ENCODE measurements at places on chromosomes 1 and 21. TPM values are rescaled to one million over a fixed set of nuclear protein-coding genes. Genes with fewer than 3 reads are reported as not detected.
A peak's percentile ranks its signal among the peaks of the same experiment; 100 is the strongest.

DNA sequence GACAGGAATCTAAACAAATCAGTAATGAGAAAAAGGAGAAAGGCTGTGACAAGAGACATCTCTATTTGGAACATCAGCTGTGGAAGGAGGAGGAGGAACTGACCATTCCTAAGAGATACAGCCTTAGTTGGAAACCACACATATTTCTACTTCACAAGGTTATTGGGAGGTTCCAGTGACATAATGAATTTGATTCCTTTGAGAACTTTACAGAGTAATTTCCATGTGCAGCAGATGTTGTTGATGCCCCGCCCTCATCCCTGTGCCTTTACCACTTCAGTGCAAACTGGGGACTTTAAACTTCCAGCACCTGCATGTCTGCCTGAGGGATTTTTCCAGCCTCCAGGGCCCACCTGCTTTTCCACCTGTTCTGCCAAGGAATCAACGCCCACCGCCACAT is 9.3 kb upstream of the ST6GALNAC5 start:
- DNase-seq, result no peak
- no peaks in the 10 kb centered on the region for H3K27me3 ChIP-seq
- H3K36me3 ChIP-seq, result no peaks in the 10 kb centered on the region
- no peak overlapping the region for H3K4me3 ChIP-seq

- H3K27ac ChIP-seq, result no peak overlapping the region
- no peaks in the 10 kb centered on the region for H3K36me3 ChIP-seq
- DNase-seq, result no peak
- H3K4me3 ChIP-seq, result no peak overlapping the region
Observed at GRCh38 chr21:18759267-18759666, 355.7 kb upstream of the TMPRSS15 start.

GRCh38 chr1:2977886-2978611 is 43.2 kb upstream of the ACTRT2 start:
- no peaks in the 10 kb centered on the region for H3K27me3 ChIP-seq
- no peaks in the 10 kb centered on the region for H3K4me1 ChIP-seq
- no peak for DNase-seq
- no peak overlapping the region for H3K27ac ChIP-seq

DNA sequence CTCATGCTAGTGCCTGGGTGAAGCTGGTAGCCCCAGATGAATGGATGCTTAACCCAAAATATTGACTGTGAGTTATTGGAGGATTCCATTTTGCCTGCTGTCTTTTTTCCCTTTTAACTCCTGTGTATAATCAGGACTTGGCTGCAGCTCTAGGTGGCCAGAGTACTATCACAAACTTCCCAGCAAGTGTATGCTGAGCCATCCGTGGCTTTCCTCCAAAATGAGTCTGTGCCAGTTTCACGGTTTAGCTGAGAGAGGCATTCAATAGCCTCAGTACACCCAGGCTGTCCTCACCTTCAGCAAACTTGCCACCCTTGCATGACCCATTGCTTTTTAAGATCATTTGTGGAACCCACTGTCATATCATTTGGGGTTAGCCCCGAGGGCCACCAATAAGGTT is 5.3 kb upstream of the DPT start:
- no peak for DNase-seq
- no peaks in the 10 kb centered on the region for H3K36me3 ChIP-seq
- H3K27ac ChIP-seq, result no peak overlapping the region
- H3K4me1 ChIP-seq, result peaks cover 15% of the 10 kb centered on the region
- H3K4me3 ChIP-seq, result no peak overlapping the region

DNA sequence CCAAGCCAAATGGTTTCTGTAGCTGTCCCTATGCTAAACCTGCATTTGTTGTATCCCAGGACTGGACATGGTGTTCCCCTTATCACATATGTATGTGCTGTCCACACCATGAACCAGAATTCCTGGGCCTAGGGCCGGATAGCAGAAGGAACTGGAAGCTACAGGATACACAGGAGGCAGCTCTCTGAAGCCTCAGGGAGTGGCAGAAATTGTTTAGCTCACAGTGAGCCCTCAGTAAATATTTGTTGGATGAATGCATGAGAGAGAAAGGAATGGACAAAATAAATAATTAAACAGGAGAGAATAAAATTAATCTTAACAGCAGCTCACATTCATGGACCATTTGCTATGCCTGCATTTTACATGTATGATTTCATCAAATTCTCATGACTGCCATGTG is 2.1 kb downstream of the NIPAL3 start:
- peaks cover 3% of the 10 kb centered on the region for H3K36me3 ChIP-seq
- peaks cover 3% of the 10 kb centered on the region for H3K4me1 ChIP-seq
- no peaks in the 10 kb centered on the region for H3K27me3 ChIP-seq
- no peak overlapping the region for H3K27ac ChIP-seq

GRCh38 chr1:55836086-55836485 is 620.9 kb upstream of the USP24 start:
- H3K4me3 ChIP-seq, result no peak overlapping the region
- no peaks in the 10 kb centered on the region for H3K4me1 ChIP-seq
- H3K27me3 ChIP-seq, result no peaks in the 10 kb centered on the region
- H3K27ac ChIP-seq, result no peak overlapping the region
- H3K36me3 ChIP-seq, result no peaks in the 10 kb centered on the region
- no peak for DNase-seq

DNA sequence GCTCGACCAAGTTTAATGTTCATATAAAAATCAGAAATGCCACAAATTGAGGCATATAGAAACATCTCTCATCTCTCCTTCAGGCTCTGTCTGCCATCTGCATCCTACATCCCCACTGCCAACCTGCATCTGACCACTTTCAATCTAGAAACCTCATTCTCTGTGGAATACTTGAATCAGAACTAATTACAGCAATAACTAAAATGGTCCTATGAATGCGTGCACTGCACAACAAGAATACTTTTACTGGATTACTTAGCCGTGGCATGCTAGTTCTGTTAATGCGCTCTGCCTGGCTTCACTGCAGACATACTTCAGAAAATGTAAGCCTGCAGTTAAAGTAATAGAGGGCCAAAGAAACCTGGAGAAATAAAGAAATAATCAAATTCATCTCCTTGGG is 89.8 kb upstream of the NR5A2 start:
- no peaks in the 10 kb centered on the region for H3K4me1 ChIP-seq
- H3K27me3 ChIP-seq, result peaks cover 2% of the 10 kb centered on the region
- DNase-seq, result no peak
- no peak overlapping the region for H3K4me3 ChIP-seq
- H3K27ac ChIP-seq, result no peak overlapping the region

GRCh38 chr1:114167226-114167625 is 13.6 kb upstream of the SYT6 start:
- no peak for DNase-seq
- no peak overlapping the region for H3K27ac ChIP-seq
- no peak overlapping the region for H3K4me3 ChIP-seq
- H3K27me3 ChIP-seq, result peaks cover 7% of the 10 kb centered on the region
- no peaks in the 10 kb centered on the region for H3K36me3 ChIP-seq
- no peaks in the 10 kb centered on the region for H3K4me1 ChIP-seq

- peak overlapping the region; percentile 83 for H3K4me3 ChIP-seq
- H3K27ac ChIP-seq, result peak overlapping the region; percentile 89
- H3K36me3 ChIP-seq, result no peaks in the 10 kb centered on the region
- peaks cover 20% of the 10 kb centered on the region for H3K4me1 ChIP-seq
- DNase-seq, result peak; percentile 20
Observed at GRCh38 chr1:215568299-215568692, 1.2 kb downstream of the KCTD3 start.

GRCh38 chr1:17125756-17126237 is 6.5 kb upstream of the PADI2 start:
- H3K36me3 ChIP-seq, result no peaks in the 10 kb centered on the region
- peak; percentile 87 for DNase-seq
- H3K27me3 ChIP-seq, result no peaks in the 10 kb centered on the region
- no peak overlapping the region for H3K27ac ChIP-seq

- peak; percentile 82 for DNase-seq
- no peaks in the 10 kb centered on the region for H3K27me3 ChIP-seq
Observed at GRCh38 chr1:162056043-162056442, 13.4 kb upstream of the NOS1AP start.

DNA sequence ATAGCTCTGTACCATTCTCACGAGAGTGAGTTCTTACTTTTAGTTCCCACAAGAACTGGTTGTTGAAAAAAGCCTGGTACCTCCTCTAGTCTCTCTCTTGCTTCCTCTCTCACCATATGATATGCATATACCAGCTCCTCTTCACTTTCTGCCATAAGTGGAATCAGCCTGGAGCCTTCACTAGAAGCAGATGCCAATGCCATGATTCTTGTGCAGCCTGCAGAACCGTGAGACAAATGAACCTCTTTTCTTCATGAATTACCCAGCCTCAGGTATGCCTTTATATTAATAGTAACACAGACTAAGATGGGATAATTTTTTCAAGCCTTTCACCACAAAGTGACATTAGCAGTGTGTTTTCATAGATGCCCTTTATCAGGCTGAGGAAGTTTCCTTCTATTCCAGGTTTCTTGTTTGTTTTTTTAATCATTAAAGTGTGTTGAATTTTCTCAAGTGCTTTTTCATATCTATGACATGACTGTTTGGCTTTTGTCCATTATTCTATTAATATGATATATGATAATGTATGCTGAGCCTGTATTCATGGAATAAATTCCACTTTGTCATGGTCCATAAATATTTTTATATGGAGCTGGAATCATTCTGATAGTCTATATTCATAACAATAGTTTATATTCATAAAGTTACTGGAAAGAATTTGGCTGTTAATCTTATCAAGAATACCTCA is 40.7 kb upstream of the C1orf185 start:
- no peaks in the 10 kb centered on the region for H3K4me1 ChIP-seq
- H3K36me3 ChIP-seq, result no peaks in the 10 kb centered on the region
- no peak overlapping the region for H3K27ac ChIP-seq
- no peak overlapping the region for H3K4me3 ChIP-seq

- no peak overlapping the region for H3K4me3 ChIP-seq
- H3K36me3 ChIP-seq, result no peaks in the 10 kb centered on the region
- H3K27ac ChIP-seq, result no peak overlapping the region
- H3K27me3 ChIP-seq, result no peaks in the 10 kb centered on the region
- H3K4me1 ChIP-seq, result peaks cover 49% of the 10 kb centered on the region
Observed at GRCh38 chr1:226983247-226983991, 43.3 kb downstream of the COQ8A start.

DNA sequence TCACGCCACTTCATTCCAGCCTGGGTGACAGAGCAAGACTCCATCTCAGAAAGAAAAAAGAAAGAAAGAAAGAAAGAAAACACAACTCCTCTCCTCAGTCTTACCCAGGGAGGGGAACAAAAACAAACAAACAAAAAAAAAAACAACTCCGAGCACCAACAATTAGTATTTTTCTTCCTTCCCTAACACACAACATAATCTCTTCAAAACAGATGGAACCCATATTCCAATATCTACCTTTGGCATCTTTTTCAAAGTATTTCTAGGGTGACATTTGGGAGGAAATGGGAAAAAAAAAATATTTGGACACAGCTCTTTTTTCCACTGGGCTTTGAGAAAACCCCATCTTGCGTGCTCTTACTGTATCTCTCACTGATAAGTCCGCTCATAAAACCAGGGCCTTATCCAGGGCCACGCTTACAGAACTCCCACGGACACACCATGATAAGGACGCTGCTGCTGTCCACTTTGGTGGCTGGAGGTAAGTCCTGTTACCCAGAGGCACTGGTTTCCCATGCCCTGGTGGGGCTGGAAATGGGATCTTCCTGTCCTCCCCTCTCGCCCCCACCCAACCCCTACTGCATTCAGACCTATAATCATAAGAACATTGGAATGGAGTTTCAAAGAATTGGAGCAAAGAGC is at the start of gene CELA2A:
CELA2A (plus strand) TSS at position 420 of the 642 bp plus-strand sequence; CDS start at position 442, 22 bp downstream.
- no peak within 1 kb of the TSS for H3K27ac ChIP-seq
- no peak for DNase-seq
- H3K36me3 ChIP-seq, result no peaks in the 10 kb centered on the region
- H3K27me3 ChIP-seq, result no peaks in the 10 kb centered on the region
- no peak within 1 kb of the TSS for H3K4me3 ChIP-seq

DNA sequence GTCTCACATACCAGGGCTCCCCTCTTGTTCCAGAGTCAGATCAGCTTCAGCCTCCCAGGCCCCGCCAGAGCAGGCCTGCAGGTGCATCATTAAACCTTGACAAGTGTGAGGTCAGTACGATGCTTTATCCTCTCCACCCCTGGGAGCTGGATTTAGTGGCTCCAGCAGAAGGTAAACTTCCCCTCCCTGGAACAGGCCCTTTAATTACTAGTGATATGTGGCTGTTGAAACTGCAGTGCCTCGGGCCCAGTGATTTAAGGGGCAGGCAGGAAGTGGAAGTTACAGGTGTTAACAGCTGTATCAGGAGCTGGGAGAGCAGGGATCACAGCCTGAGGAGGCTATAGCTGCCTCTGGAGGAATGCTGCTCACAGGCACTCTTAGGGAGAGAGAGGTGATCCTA is 132.4 kb upstream of the KLHDC7A start:
- H3K4me3 ChIP-seq, result no peak overlapping the region
- no peaks in the 10 kb centered on the region for H3K36me3 ChIP-seq

DNA sequence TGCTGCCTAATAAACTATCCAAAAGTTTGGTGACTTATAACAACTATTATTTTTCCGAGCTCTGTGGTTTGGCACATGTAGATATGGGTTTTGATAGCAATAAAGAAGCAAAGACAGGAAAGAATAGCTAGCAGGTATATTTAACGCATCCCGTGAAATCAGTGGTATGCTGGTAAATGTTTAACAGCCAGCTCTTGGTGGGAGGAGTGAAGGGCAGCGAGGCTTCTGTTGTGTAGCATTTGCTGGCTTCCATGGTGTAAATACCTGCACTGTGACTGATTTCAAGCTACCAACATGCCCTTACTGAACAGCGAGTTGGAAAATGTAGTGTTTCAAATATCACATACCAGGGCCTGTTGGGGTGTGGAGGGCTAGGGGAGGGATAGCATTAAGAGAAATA is 291.0 kb downstream of the PRDM2 start:
- no peak for DNase-seq
- no peaks in the 10 kb centered on the region for H3K27me3 ChIP-seq
- no peaks in the 10 kb centered on the region for H3K36me3 ChIP-seq
- H3K4me3 ChIP-seq, result no peak overlapping the region
- H3K27ac ChIP-seq, result no peak overlapping the region

DNA sequence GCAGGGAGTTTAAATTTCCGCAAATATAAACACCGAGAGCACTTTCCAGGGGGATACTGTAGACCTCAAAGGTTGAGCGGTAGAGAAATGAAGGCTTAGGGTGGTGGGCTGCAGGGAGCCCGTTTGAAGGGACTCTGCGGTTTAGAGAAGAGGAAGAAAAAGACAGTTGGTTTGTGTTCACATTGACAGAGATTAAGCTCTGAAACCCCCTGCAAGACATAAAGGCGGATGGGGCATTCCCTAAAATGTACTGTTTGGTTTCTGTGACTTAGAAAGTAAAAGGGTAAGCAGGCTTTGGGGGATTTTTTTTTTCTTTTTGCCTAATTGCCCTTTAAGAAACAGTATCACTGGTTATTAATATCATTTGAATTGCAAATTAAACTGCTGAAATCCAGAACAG is 1.3 kb downstream of the KAZN start:
- H3K4me1 ChIP-seq, result peaks cover 31% of the 10 kb centered on the region
- peak overlapping the region; percentile 80 for H3K4me3 ChIP-seq
- no peaks in the 10 kb centered on the region for H3K36me3 ChIP-seq

GRCh38 chr1:154616659-154617345 is 8.8 kb upstream of the ADAR start:
- no peaks in the 10 kb centered on the region for H3K27me3 ChIP-seq
- peaks cover 17% of the 10 kb centered on the region for H3K4me1 ChIP-seq
- H3K36me3 ChIP-seq, result no peaks in the 10 kb centered on the region
- no peak overlapping the region for H3K4me3 ChIP-seq

Gene APCS
- total RNA-seq, result not detected

Gene LCE3E
- total RNA-seq, result not detected

Gene RAP1GAP
- total RNA-seq, result 7.4 TPM

Gene TMEM125
- 2.3 TPM for total RNA-seq

Gene CFHR1
- 0.25 TPM for total RNA-seq

Gene DCST2
- total RNA-seq, result 5.4 TPM

Gene VAV3
- total RNA-seq, result 0.86 TPM

Gene SH2D2A
- total RNA-seq, result 3.8 TPM

Gene CCDC30
- 1.8 TPM for total RNA-seq

Gene MROH7
- total RNA-seq, result 9.4 TPM

Gene GSTM3
- 65.8 TPM for total RNA-seq

Gene BRINP2
- 20.6 TPM for total RNA-seq

Data from cardiac muscle cell (in vitro differentiated cells and primary cell).